Stimulated activated CD4-positive, alpha-beta T cell treated with anti-CD3 and anti-CD28 coated beads, Interleukin-4, amount 100 ng/mL, for 48 hours (primary cell): ENCODE measurements at places on chromosomes 2 and 18.

- no peak for DNase-seq
These were observed 20.4 kb upstream of the ATOH8 start for GRCh38 chr2:85733121-85733960.

GRCh38 chr2:222851956-222852617, 8.7 kb upstream of the ACSL3 start:
- DNase-seq = no peak

DNA sequence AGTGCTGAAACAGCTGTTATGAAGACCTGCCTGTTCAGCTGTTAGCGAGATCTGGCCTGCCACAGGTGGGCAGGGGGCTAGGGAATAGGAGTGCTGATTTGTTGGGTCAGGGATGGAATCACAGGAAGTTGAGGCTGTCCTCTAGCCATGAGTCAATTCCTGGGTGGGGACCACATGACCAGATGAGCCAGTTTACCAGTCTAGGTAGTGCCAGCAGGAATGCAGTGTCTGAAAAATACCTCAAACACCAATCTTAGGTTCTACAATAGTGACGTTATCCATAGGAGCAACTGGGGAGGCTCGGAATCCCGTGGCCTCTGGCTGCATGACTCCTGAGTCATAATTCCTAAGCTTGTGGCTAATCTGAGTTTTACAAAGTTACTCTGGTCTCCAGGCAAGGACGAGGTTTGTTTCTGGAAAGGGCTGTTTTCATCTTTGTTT, 44.9 kb downstream of the DYSF start:
- DNase-seq = no peak

DNA sequence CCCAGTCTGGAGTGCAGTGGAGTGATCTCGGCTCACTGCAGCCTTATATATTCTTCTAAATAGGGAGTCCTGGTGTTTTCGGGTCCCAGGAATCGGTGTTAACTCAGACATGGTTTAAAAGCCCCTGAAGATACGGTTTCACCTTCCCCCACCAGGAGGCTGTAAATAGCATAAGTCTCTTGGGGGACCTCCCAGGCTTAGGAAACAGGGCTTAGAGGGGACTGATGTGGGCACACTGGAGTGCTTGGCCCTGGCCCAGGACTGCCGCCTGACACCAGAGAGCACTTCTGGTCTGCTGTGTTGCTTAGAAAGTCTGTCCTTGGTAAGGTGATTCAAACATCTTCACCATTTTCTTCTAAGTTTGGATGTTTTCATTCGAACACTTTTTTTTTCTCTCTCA, 39.7 kb upstream of the MAP4K4 start:
- no peak for DNase-seq

DNA sequence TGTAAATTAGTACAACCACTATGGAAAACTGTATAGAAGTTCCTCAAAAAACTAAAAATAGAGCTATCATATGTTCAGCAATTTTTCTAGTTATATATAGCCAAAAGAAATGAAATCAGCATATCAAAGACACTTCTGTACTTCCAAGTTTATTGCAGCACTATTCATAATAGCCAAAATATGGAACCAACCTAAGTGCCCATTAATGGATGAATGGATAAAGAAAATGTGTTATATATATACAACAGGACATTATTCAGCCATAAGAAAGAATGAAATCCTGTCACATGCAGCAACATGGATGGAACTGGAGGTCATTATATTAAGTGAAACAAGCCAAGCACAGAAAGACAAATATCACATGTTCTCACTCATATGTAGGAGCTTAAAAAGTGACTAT, 112.6 kb downstream of the MDH1 start:
- no peak for DNase-seq

GRCh38 chr2:197238043-197238365, 72.6 kb downstream of the ANKRD44 start:
- no peak for DNase-seq

- DNase-seq = no peak
These were observed 71.4 kb upstream of the ITGB6 start for GRCh38 chr2:160271171-160272086.

DNA sequence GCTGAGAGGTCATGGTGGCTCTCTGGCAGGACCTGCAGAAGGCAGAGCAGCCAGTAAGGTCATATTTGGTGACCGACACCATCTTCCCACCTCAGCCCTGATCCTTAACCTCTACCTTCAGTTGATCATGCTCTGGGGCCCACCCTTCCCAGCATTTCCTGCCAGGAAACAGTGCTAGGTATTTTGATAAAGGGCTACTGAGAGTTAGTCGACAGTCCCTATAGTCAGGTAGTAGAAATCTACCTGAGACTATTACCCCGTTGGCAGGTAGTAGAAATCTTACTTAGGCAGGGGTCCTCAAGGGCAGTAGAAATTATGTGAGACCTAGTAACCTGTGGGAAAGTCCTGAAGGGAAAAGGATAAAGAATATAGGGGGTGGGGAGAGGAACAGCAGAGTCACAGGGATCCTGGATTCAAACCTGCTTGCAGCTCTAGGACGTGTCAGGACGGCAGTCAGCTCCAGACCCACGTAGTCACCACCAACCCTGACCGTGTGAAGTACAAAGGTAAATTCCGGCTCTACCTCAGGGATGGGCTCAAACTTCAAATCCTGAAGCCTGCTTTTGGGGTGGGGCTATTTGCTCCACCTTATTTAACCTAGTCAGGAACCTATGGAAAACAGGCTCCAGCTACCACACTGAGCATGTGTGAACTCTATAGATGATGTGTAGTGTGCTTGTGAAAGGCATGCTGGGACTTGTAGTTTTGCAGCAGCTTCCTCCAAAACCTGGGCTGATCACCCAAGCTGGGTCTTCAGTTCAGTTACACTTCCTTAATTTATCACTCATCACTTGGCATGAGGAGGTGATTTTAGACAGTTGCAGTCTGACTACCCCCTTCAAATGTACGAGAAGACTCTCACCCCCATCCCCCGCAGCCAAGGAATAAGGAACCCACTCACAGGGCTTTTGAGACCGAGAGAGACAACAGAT, at the start of gene DQX1:
Gene DQX1, minus strand, starts transcription at position 515 of the 932 bp plus-strand sequence. Its CDS starts 502 bp downstream, at position 13.
- no peak for DNase-seq

GRCh38 chr2:173043897-173044519, 31.6 kb upstream of the MAP3K20 start:
- DNase-seq = no peak

GRCh38 chr18:62332431-62332830, 7.3 kb downstream of the TNFRSF11A start:
- DNase-seq = no peak
